ENCODE measurements at places on chromosomes 12 and 14. TPM values are rescaled to one million over a fixed set of nuclear protein-coding genes. Genes with fewer than 3 reads are reported as not detected.

Gene FOS
- 4.9 TPM for total RNA-seq

Gene SLC10A1
- total RNA-seq, result not detected

Gene TSFM
- total RNA-seq, result 30.7 TPM

Gene CIROP
- total RNA-seq, result not detected

Gene TEX52
- not detected for total RNA-seq
